ENCODE measurements at places on chromosomes 5 and 9. TPM values are rescaled to one million over a fixed set of nuclear protein-coding genes. Genes with fewer than 3 reads are reported as not detected.

The ENC1 gene
- total RNA-seq: 5.5 TPM

The C5orf52 gene
- not detected for total RNA-seq

The TRIM36 gene
- total RNA-seq: 0.71 TPM

The PCDHB10 gene
- total RNA-seq: 1.5 TPM

The FAM163B gene
- total RNA-seq: not detected

The NACC2 gene
- total RNA-seq: 38.5 TPM

The UNC13B gene
- 17.8 TPM for total RNA-seq

The GMCL2 gene
- total RNA-seq: not detected

The BARHL1 gene
- not detected for total RNA-seq

The SNCAIP gene
- total RNA-seq: 3.2 TPM

The FBN2 gene
- 1.6 TPM for total RNA-seq

The CDKN2B-AS1 gene
- total RNA-seq: not detected

The PNPLA7 gene
- 5.8 TPM for total RNA-seq

The LCP2 gene
- total RNA-seq: 12.3 TPM

The PPP2R2B gene
- 1.3 TPM for total RNA-seq

The CERT1 gene
- 32.9 TPM for total RNA-seq

The RAPGEF1 gene
- 108 TPM for total RNA-seq

The SH2D3C gene
- 21.5 TPM for total RNA-seq

The ECPAS gene
- total RNA-seq: 81.9 TPM

Data from left cardiac atrium (tissue), 4 donors.